ENCODE measurements at places on chromosomes 3 and 15. TPM values are rescaled to one million over a fixed set of nuclear protein-coding genes. Genes with fewer than 3 reads are reported as not detected.

ACVR2B gene
- 4.2 TPM for total RNA-seq

VPS8 gene
- 95.6 TPM for total RNA-seq

CACNA1D gene
- total RNA-seq = not detected

GALNT15 gene
- 0.10 TPM for total RNA-seq

- no peaks in the 10 kb centered on the region for H3K36me3 ChIP-seq
- H3K27me3 ChIP-seq = no peaks in the 10 kb centered on the region
- no peak for DNase-seq
- no peak overlapping the region for H3K4me3 ChIP-seq
- H3K27ac ChIP-seq = no peak overlapping the region
- peaks cover 19% of the 10 kb centered on the region for H3K4me1 ChIP-seq
Observed at GRCh38 chr3:23995219-23995618, 50.1 kb downstream of the NR1D2 start.

GRCh38 chr3:194086388-194087075 lies 49.4 kb upstream of the HES1 start:
- DNase-seq = no peak
- no peaks in the 10 kb centered on the region for H3K27me3 ChIP-seq
- no peak overlapping the region for H3K4me3 ChIP-seq
- H3K27ac ChIP-seq = no peak overlapping the region

GRCh38 chr3:131568460-131568859 lies 65.7 kb upstream of the MRPL3 start:
- no peak for DNase-seq
- no peak overlapping the region for H3K4me3 ChIP-seq
- H3K27ac ChIP-seq = no peak overlapping the region
- H3K27me3 ChIP-seq = peaks cover 2% of the 10 kb centered on the region
- no peaks in the 10 kb centered on the region for H3K4me1 ChIP-seq
- H3K36me3 ChIP-seq = no peaks in the 10 kb centered on the region

DNA sequence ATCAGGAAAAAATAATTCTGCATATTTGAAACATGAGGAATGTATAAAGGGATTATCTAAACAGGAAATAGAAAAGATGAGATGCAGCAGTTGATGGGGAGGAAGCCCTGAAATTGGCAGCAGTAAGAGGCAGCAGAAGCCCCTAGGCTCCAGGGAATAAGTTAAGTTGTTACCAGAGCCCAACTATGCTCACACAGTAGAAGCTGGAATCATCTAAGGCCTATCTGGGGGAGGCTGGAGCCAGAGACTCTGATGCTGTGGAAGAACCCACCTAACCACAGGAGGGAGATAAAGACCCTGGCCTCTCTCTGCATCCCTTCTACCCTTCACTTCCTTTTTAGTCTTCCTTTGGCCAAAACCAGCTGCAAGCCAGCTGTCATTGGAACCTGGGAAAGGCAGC lies 519.7 kb downstream of the DIPK2A start:
- no peak overlapping the region for H3K4me3 ChIP-seq
- no peaks in the 10 kb centered on the region for H3K27me3 ChIP-seq
- H3K36me3 ChIP-seq = no peaks in the 10 kb centered on the region
- H3K4me1 ChIP-seq = no peaks in the 10 kb centered on the region

GRCh38 chr3:176795891-176796290 lies 401.4 kb downstream of the TBL1XR1 start:
- no peak overlapping the region for H3K4me3 ChIP-seq
- no peak overlapping the region for H3K27ac ChIP-seq
- no peaks in the 10 kb centered on the region for H3K36me3 ChIP-seq
- no peak for DNase-seq
- no peaks in the 10 kb centered on the region for H3K4me1 ChIP-seq

- H3K27ac ChIP-seq = peak overlapping the region; percentile 86
- H3K4me1 ChIP-seq = peaks cover 15% of the 10 kb centered on the region
- peak; percentile 53 for DNase-seq
- H3K4me3 ChIP-seq = peak overlapping the region; percentile 95
Observed at GRCh38 chr3:184133840-184134745, 1.1 kb upstream of the EIF2B5 start.

DNA sequence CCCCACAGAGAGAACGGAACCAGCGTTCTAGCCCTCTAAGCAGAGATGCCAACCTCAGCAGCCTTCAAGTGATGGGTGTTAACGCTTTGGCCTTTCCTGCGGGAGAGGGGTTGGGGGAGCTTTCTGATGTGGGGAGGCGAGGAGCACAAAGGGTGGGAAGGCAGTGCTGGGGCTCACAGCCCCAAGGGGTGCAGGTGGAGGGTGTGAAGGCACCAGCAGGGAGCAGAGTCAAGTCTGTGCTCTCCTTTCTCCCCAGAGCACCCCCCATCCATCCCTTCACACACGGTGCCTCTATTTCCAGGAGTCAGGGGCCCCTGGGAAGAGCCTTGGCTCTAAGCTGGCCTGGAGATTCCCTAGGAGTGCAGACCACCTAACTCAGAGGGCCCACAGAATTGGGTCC lies 4.1 kb downstream of the C15orf62 start:
- H3K36me3 ChIP-seq = no peaks in the 10 kb centered on the region
- H3K4me1 ChIP-seq = peaks cover 32% of the 10 kb centered on the region
- no peak for DNase-seq
- no peak overlapping the region for H3K4me3 ChIP-seq

Data from B cell (primary cell).